H7 (cell line): ENCODE measurements at places on chromosomes 1 and 21. TPM values are rescaled to one million over a fixed set of nuclear protein-coding genes. Genes with fewer than 3 reads are reported as not detected.

LCE3A gene
- not detected in 2 replicates for total RNA-seq

FCMR gene
- total RNA-seq: not detected in 2 replicates

FAM167B gene
- total RNA-seq: 3.1 and 4.1 TPM in 2 replicates

TAS1R1 gene
- total RNA-seq: 0.10 and 0.15 TPM in 2 replicates

MAP3K21 gene
- 28.0 and 44.5 TPM in 2 replicates for total RNA-seq

CYP4Z1 gene
- total RNA-seq: not detected in 2 replicates

FHAD1 gene
- 0.52 and 0.83 TPM in 2 replicates for total RNA-seq

PEAR1 gene
- total RNA-seq: 1.2 and 1.8 TPM in 2 replicates

GJA8 gene
- not detected in 2 replicates for total RNA-seq

S1PR1 gene
- 0.62 and 2.4 TPM in 2 replicates for total RNA-seq

FCRL3 gene
- not detected in 2 replicates for total RNA-seq

CD164L2 gene
- total RNA-seq: 1.7 and 3.8 TPM in 2 replicates

NCMAP gene
- total RNA-seq: 0.10 and 0.11 TPM in 2 replicates

DMRTA2 gene
- 0.10 TPM in 1 of 2 replicates, not detected in the other for total RNA-seq

PRKCZ gene
- total RNA-seq: 38.5 and 41.8 TPM in 2 replicates

RNF187 gene
- total RNA-seq: 175 and 183 TPM in 2 replicates

SRGAP2B gene
- total RNA-seq: 34.5 and 47.0 TPM in 2 replicates

UBIAD1 gene
- 26.2 and 27.6 TPM in 2 replicates for total RNA-seq

- DNase-seq: no peak
Measured at GRCh38 chr1:112575154-112575804, 43.7 kb downstream of the ST7L start.

DNA sequence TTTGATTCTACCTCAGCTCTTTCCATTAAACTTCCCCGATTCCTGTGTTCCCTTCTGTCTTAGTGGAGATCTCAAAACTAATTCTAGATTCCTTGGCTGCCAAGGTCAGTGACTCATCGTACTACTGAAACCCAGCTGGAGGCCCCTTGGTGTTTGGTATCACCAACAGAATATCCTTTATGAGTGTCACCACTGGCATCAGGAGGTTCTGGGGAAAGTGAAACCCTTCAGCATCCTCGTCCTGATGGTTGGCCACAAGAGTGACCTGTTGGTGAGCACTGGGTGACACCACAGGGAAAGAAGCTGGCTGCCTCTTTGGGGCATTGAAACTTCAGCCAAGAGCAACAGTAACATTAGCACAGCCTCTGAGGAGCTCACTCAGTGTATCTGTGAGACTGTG is 9.6 kb downstream of the RAB42 start:
- no peak for DNase-seq

DNA sequence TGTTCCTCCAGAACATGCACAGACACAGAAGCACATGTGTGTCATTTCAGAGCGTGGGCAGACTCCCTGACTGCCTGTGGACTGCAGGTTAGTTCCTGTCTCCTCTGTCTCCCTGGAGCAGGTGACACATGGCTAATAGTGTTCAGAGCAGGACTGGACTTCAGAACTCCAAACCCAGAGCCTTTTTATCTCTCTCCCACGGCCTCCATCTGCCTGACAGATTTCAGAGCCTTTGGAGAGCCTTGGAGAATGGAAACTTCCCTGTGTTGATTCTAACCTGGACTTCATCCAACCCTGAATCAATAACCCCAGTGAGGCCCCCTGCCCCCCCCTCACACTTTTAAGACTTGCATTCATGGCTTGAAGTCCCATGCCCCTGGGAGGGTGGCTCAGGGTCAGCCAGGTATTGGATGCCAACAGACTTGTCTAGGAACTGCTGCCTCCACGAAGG is 44.4 kb downstream of the C1orf198 start:
- no peak for DNase-seq

GRCh38 chr1:154711416-154711815 is 103.4 kb upstream of the ADAR start:
- DNase-seq: no peak

- no peak for DNase-seq
Measured at GRCh38 chr1:15856888-15857287, 9.4 kb downstream of the SPEN start.

GRCh38 chr1:42660907-42661500 is 2.8 kb downstream of the PPIH start:
- no peak for DNase-seq

DNA sequence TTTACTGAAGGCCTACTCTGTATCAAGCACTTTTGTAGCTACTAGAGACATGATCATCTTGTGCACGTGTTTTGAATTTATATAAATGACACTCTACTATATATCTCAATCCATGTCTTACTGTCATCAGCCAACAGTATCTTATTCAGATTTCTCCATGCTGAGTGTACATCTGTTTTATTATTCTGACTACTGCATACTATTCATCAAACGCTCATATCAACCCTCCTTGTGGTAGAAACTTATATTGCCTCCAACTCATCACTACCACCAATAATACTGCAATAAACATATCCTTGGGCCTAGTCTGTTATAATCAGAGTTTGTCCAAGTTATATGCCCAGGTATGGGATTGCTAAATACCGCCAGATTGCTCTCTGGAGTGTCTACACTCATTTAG is 81.6 kb upstream of the IRF2BP2 start:
- no peak for DNase-seq

DNA sequence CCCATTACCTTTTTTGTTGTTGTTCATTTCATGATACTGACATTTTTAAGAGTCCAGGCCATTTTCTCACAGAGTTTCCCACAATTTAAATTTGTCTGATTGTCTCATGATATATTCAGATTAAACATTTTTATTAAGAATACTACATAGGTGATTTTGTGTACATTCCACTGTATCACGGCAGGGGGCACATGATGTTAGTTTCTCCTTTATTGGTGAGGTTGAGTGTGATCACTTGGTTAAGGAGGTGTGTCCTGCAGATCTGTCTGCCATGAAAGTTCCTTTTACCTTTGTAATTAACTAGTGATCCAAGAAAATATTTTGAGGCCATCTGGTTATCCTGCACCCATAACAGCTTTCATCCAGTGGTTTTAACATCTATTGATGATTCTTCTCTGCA is 11.8 kb downstream of the RTCA start:
- DNase-seq: no peak

GRCh38 chr1:20753589-20753988 is 21.1 kb upstream of the SH2D5 start:
- no peak for DNase-seq

DNA sequence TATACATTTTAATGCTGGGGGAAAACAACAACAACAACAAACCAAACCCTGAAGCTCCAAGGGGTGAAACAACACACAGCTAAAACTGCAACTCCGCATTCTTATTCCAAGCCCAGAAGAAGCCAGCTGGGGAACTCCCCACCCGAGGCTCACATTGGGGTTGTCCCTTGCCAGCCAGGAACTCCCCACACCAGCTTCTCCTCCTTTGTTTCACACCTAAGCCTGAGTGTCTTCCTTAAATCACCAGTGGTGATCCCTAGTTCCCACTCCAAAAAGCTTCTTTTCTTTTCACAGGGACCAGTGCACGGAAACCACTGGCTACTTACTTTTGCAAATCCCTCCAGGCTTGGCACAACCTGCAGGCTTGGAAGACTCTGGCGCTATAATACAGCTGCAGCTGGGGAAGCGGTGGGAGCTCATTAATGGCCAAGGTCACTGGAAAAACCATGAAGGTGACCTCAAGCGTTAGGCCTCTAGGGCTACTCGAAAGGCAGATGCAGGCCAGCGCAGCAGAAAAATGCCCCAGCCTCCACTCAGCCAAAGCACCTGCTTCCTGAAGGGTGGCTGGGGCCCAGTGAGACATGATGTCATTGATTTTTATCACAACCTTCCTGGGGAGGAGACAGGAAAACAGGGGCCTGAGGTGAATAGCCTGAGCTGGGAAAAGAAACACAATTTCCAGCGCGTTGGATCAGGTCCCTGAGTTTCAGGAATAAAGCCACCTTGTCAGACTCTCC is 40.1 kb downstream of the TLR5 start:
- DNase-seq: no peak

- DNase-seq: no peak
Measured at GRCh38 chr1:183892351-183892793, 87.5 kb downstream of the RGL1 start.

- DNase-seq: no peak
Measured at GRCh38 chr1:166490437-166490991, 323.7 kb upstream of the FAM78B start.

- DNase-seq: peak; percentile 29
Measured at GRCh38 chr1:20721117-20722061, 3.6 kb upstream of the KIF17 start.

- no peak for DNase-seq
Measured at GRCh38 chr1:154793685-154794084, 76.4 kb downstream of the KCNN3 start.

DNA sequence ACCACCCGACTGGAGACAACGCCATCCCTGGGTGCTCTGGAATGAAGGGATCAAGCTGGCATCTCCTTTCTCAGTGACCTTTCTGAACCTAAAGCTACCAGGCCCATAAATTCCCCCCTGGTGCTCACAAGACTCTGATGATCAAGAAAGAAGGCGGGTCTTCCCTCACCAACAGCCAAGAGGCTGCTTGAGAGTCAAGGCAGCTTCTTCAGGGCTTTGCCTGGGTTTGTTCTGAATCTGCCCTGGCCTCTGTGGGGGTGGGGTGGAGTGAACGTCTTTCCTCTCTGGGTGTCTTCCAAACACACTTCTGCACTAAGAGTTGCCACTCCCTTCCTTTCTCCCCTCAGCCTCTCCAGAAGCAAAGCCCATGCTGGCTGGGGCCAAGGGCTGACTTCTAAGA is 36.1 kb downstream of the CD247 start:
- DNase-seq: no peak

- no peak for DNase-seq
Measured at GRCh38 chr1:200525090-200525987, 95.2 kb downstream of the KIF14 start.

GRCh38 chr1:147612366-147612765 is 58.0 kb downstream of the ACP6 start:
- no peak for DNase-seq

- DNase-seq: no peak
Measured at GRCh38 chr1:147105909-147106308, 66.4 kb downstream of the PRKAB2 start.

- DNase-seq: peak; percentile 84
Measured at GRCh38 chr1:153355445-153356071, 2.1 kb upstream of the S100A9 start.

- DNase-seq: no peak
Measured at GRCh38 chr1:229088711-229089110, 182.2 kb upstream of the RAB4A start.

DNA sequence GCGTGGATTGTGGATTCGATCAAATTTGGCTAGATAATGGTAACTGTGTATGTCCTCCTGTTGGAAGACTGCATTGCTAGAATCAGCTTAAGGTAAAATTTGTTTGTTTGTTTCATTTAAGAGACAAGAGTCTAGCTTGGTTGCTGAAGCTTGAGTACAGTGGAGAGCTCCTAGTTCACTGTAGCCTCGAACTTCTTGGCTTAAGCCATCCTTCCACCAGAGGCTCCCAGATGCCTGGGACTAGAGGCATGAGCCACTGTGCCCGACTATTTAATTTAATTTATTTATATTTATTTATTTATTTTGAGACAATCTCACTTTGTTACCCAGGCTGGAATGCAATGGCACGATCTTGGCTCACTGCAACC is 1.5 kb downstream of the PHACTR4 start:
- no peak for DNase-seq

DNA sequence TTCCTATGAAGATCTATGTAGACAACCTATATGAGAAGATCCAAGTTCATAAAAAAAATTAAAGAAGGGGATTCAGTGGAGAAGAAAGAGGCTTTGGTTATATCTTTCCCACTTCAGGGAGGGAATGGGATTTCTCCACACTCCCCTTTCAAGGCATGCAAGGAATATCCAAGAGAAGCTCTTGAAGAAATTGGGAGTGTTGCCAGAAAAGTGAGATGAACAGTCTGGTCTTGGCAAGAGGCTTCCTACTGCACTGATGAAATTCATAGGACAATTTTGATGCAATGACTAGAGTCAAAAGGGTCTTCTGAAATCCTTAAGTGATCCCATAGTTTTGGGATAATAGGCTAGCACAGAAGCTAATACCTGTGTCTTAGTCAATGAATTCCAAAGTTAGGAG is 153.0 kb downstream of the KCTD3 start:
- no peak for DNase-seq

- no peak for DNase-seq
Measured at GRCh38 chr1:242639104-242639503, 114.6 kb upstream of the PLD5 start.

GRCh38 chr1:85630493-85630892 is 49.9 kb downstream of the CCN1 start:
- DNase-seq: no peak

DNA sequence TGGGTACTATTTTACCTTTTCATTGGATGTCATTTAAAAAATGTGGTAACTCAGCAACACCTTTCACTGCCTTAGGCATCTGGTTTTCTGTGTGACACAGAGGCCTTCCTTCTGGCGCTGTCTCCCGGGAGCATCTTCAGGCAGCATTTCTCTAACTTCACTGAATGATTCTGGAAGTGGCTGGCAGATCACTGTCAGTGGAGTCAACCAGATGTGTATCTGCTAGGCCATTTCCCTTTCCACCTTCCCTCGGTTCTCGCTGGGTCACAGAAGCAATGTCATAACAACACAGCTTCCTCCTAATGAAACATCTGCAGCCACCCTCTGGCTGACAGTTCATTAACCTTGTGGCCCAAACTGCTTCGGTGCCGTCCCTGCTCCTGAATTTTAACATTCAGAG is 137.8 kb downstream of the KIF26B start:
- DNase-seq: no peak

DNA sequence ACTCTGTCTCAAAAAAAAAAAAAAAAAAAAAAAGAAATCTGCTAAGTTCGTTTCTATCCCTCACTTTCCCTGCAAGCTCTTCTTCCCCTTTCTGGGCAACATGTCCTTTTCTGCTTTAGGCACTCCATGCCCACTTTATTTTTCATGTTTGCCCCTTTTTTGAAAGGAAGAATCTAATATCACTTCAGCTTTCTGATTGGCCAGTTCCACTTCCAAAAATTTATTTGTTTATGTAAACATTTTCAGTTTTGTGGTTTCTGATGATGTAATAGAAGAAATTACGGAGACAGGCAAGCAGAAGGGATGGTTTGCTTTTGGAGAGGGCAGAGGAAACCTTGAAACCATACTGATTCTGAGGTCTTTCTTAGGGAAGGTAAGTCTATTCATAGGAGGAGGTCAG is 15.1 kb downstream of the IFNAR1 start:
- DNase-seq: no peak

DNA sequence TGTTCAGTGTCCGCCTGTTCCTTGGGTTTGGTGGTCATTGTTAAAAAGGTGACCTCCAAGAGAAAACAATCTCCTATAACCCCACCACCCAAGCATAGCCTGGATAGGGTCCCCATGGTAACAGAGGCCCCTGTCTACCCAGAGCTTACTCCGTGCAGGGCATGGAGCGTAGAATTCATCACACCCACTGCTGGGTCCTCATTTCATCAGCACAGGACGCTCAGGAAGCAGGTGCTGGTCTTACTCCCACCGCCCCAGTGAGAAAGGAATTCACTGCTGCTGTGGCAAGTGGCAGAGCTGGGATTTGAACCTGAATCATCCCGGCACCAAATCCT is 37.0 kb downstream of the ARHGEF10L start:
- DNase-seq: peak; percentile 43
